Stimulated activated naive CD4-positive, alpha-beta T cell treated with Interleukin-2 at 50 U/mL for 16 hours (primary cell): ENCODE measurements at places on chromosomes 11 and 22.

DNA sequence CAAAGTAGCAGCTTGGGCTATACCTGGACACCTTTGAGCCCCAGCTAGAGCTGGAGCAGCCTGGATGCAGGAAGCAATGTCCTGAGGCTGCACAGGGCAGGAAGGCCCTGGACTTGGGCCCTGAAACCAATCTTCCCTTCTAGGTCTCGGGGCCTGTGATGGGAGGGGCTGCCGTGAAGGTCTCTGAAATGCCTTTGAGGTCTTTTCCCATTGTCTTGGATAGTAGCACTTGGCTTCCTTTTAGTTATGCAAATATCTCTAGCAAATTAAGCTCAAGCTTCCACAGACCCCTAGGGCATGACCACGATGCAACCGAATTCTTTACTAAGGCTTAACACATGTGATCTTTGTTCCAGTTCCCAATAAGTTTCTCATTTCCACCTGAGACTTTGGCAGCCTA is 40.0 kb downstream of the LINC01488 start:
- no peak for DNase-seq

- DNase-seq: no peak
These were observed 387.4 kb upstream of the CADM1 start for GRCh38 chr11:115891581-115891980.

GRCh38 chr11:910589-911030 is at the start of gene CHID1:
TSS of gene CHID1 (minus strand) at chr11:910810. CDS start at chr11:904816, 5,994 bp downstream.
- peak; percentile 81 for DNase-seq

DNA sequence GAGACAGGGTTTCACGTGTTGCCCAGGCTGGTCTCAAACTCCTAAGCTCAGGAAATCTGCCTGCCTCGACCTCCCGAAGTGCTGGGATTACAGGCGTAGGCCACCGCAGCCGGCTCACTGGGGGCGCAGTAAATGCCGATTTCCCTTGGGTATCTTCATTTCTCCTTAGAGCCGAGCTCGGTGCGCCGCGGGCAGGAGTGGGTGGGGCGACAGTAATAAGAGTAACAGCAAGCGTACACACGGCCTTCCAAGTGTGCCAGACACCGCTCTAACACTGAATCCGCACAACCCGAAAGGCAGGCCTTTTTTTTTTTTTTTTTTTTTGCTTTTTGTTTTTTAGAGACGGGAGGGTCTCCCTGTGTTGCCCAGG is 500 bp upstream of the ADSL start:
- DNase-seq: peak; percentile 66

GRCh38 chr11:119481021-119481666 is 58.2 kb upstream of the THY1 start:
- DNase-seq: peak; percentile 46

DNA sequence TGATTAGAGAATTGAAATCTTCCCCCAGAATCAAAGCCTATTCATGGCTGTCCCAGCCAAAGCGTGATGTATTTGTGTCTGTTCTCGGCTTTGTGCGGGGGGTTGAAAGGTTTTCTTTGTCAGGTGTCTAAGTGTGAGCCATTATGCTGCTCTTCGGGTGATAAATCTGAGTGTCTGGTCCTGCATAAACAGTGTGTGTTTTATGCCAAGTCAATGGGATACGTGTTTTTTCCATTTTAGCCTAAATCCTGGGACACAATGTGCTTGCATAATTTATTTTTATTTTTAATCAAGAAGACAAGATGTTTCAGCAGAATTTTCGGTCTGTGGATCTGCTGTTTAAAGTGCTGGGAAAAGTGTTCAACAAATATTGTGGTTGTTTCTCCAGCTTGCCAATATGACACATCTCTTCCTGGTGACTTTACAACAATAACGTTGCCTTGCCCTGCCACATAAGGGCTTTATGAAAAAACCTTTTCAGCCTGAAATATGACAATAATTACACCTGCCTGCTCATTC is 267.8 kb downstream of the TBC1D22A start:
- no peak for DNase-seq

GRCh38 chr11:7969756-7970646 is 4.8 kb upstream of the NLRP10 start:
- no peak for DNase-seq

DNA sequence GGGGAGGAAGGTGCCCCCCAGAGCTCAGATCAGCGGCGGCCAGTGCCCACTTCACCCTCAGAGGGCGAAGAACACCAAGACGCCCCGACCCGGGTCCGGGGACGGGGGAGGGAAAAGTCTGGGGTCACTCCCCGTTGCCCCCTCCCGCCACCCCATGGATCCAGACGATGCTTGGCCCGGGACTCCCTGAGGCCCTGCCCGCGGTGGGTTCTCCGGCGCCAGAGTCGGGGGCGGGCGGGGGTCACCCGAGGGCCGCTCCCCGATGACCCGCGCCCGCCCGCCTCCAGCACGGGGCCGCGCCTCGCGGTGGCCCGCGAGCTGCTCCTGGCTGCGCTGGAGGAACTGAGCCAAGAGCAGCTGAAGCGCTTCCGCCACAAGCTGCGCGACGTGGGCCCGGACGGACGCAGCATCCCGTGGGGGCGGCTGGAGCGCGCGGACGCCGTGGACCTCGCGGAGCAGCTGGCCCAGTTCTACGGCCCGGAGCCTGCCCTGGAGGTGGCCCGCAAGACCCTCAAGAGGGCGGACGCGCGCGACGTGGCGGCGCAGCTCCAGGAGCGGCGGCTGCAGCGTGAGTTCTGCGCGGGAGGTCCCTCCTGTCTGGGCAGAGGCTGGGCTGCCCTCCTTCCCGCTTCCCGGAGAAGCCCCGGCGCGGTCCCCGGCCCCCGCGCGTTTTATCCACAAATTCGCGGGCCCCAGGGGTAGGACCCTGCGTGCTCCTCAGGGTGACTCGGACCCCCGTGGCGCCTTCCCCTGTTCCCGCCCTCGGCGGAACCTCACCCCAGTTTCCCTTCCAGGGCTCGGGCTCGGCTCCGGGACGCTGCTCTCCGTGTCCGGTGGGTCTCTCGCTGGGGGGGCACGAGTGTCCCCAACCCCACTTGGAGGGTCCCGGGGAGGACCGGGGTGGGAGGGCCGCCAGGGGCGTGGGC is 1.1 kb downstream of the NLRP6 start:
- no peak for DNase-seq

GRCh38 chr22:41367039-41367679 is 14.6 kb upstream of the TEF start:
- no peak for DNase-seq

DNA sequence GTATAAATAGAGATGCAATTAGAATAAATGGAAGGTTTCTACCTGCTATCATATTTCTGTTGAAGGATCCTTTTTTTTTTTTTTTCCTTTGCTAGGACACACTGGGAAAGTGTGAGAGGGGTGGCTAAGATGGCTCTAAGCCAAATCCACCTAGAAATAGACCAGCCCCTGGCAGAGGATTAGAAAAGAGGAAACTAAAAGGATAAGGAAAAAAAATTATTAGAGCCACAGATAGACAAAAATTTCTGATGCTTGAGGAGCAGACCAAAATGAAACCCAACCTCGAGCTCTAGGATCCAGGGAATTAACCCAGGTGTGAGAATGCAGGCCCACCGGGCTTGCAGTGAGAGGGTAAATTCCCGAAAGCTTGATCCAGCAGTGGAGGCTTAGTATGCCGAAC is 262.3 kb downstream of the CADM1 start:
- no peak for DNase-seq

DNA sequence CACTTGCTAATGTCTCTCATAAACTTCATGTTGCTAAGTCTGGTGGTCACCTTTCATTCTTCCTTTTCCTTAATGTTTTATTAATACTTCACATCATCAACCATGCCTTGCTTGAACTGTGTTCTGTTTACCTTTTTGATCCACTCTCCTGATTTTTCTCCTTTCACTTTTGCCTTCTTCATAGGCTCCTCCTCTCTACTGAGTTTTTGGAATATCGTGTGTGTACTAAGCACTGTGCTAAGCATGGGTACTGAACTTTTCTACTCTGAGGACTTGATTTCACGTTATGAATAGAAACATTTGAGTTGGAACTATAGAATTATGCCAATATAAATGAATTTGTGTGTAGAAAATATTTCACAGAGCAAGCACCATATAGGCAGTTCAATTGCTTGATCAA is 90.6 kb downstream of the ATM start:
- DNase-seq: no peak

DNA sequence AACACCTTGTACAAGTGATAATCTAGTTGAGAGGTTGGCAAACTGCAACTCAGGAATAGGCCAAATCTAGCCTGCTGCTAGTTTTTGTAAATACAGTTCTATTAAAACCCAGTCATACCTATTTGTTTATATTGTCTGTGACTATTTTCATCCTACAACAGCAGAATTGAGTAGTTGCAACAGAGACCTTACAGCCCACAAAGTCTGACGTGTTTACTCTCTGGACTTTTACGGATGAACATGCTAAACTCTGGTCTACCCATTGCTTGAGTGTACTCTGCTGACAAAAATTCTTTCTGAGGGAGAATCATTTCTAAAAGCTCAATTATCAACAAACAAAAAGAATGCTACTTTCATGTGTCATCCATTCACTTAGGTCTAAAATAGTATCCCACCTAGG is 287.0 kb downstream of the DYNC2H1 start:
- no peak for DNase-seq

DNA sequence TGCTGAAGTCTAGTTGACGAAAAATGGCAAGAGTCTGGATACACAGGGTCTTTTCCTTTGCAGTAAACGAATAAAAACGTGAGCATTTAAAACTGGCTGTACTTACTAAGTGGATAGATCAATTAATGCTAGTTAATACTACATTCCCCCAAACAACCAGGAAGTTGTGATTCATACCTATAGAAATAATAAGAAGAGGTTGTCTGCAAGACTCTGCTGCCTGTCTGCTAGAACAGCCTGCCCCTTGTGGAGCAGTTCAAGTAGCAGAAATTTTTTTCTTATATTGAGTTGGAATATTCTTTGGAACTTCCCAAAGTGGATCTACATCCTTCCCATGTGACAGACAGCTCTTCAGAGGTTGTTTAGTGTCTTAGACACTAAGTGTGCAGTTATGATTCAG is 86.8 kb downstream of the TEAD1 start:
- DNase-seq: no peak

DNA sequence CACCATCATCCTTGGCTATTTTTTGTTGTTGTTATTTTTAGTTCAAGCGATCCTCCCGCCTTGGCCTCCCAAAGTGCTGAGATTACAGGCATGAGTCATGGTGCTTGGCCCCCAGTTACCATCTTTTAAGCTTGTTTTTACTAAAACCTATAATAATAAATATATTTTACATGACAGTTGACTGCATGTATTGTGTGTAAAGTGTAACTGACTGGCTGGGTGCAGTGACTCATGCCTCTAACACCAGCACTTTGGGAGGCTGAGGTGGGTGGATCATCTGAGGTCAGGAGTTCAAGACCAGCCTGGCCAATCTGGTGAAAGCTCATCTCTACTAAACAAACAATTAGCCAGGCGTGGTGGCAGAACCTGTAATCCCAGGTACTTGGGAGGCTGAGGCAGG is 386.2 kb downstream of the TENM4 start:
- no peak for DNase-seq

DNA sequence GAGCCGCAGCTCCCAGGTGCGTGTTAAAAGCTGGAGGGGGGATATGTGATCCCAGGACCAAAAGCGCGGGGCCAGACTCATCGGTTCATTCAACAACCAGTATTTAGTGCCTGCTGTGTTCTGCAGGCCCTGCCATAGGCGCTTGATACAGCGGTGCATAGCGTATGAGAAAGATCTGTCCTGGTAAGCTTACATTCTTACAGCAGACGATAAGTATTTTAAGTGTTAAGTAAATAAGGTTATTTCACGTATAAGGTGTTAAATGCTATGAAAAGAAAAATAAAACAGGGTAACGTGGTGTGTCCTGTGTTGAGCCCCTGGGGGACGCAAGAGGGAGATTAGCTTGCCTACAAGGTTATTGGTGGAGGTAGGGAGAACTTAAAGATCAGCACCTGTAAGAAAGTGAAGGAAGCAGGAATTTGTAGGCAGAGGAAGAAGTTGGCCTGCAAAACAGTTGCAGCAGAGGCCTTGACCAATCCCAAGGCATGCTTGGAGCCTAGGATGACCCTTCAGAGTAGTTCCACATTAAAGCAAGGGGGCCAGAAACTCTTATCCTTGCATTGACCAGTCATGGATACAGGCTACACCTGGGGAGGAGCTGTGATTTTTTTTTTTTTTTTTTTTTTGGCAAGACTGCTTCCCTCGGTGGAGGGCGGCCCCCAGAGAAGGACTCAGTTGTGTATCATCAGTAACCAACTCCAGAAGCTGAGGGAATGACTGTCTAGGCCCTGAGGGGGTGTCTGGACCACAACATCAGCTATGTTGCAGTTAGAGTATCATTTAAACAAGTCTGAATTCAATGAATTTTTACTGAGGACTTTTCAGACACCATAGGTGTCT is 487 bp upstream of the LIPT2 start:
- DNase-seq: no peak

- DNase-seq: no peak
These were observed 522 bp downstream of the TOB2 start for GRCh38 chr22:41446057-41446501.

GRCh38 chr22:49344161-49344560 is 483.5 kb downstream of the BRD1 start:
- no peak for DNase-seq

DNA sequence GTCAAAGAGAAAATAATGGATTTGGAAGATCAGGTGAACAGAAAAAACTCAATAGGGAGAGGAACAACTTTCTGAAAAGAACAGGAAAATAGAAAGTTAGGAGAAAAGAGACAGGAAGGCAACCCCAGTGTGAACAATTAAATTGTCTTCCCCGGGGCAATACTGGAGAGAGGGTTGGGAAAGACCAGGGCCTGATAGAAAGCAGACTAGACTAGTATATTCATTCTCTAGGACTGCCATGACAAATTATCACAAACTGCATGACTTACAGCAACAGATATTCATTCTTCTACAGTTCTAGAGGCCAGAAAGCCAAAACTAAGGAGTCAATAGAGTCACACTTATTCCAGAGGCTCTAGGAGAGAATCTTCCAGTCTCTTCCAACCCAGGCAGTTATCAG is 482.8 kb downstream of the SOX6 start:
- no peak for DNase-seq

DNA sequence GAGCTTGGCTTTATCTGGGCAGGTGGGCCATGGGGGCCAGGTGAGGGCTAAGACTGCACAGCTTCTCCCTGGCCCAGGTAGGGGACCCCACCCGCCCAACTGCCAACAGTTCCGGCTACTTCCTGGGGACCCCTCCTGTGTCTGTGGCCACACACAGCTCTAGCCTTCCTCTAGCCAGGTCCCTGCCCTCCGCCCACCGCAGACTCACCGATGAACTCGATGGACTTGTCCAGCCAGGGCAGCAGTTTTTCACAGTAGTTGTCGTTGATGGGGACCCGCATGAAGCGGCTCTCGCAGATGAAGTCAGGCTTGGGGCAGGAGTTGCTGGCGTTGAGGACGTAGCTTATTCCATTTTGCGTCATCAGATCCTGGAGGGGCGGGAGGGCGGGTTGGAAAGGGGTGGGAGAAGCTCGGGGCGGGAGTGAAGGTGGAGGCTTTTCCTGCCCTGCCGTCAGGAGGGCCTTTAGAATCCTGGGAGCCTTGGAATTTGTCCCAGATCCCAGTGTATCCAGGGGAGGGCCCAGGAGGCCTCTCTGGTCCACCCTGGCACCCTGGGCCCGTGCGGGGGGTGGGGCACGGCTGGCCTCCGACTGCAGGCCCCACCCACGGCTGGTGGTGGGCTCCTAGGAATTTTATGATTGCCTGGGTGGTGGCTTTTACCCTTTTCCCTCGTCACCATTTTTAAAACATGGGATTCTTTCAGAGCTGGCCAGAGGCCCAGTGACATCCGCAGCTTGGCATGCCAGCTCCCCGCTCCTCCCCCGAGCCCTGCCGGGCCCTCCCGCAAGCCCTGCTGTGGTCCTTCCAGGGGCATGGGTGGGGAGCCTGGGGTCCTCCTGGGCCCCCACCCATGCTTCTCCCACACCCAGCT is 13.9 kb downstream of the DUSP8 start:
- DNase-seq: no peak
